ENCODE measurements at places on chromosomes 13 and 19.

- no peak for DNase-seq
Observed at GRCh38 chr13:78129359-78129758, 210.7 kb upstream of the EDNRB start.

GRCh38 chr13:41499452-41499851 is 42.1 kb downstream of the RGCC start:
- no peak for DNase-seq

GRCh38 chr19:37692956-37693620 is 26.5 kb downstream of the ZNF607 start:
- DNase-seq, result no peak

- DNase-seq, result no peak
Observed at GRCh38 chr13:110644892-110645521, 29.7 kb downstream of the NAXD start.

GRCh38 chr13:78753435-78753834 is 94.5 kb upstream of the OBI1 start:
- no peak for DNase-seq

DNA sequence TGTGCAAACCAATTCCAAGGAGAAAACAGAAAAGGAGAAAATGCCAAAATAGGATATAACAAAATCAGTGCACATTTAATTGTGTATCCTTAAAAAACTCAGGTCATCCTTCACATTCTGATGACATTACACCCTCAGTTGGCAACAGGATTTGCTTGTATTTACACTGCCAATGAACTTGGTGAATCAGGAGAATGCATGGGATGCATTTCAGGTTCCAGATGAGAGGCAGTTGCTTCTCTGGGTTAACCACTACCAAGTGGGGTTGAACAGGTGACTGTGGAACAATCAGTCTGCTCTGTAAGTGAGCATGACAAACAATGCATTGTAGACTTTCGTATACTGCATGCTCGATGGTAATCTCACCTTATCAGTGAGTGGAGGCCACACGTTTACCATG is 79.1 kb downstream of the STARD13 start:
- DNase-seq, result no peak

DNA sequence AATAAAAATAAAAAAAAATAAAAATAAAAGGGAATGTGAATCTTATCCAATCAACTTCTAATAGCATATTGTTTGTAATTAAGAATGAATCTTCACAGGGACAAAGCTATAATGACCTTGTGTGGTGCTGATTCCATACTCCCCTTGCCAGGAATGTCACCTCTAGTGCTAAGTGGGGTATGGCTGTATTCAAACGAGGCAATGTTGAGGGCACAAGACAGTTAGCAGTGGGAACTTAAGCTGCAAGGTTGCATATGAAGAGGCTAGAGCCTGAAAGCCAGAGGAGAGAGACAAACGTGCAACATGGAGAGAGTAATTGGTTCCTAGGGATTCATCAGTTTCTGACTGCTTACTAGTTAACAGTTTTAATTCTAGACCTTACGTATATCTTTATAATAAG is 43.9 kb upstream of the CSNK1A1L start:
- DNase-seq, result no peak

DNA sequence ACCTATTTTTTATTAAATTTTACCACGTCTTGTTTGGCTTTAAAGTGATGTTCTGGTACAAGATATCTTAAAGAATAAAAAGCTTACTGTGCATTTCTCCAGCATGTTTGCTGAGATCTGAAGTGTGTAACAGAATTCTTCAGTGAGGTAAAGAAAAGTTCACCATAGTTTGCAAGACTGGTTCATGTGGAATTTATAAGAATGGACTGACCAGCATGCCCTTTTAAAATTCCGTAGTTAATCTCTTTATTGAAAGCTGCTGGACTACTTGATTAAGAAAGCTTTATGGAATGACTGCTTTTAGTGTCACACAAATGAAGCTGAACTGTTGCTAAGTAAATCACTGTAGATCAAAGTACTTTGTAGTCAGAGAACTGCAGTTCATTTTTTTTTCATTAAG is 119.2 kb downstream of the GPC6 start:
- DNase-seq, result no peak

DNA sequence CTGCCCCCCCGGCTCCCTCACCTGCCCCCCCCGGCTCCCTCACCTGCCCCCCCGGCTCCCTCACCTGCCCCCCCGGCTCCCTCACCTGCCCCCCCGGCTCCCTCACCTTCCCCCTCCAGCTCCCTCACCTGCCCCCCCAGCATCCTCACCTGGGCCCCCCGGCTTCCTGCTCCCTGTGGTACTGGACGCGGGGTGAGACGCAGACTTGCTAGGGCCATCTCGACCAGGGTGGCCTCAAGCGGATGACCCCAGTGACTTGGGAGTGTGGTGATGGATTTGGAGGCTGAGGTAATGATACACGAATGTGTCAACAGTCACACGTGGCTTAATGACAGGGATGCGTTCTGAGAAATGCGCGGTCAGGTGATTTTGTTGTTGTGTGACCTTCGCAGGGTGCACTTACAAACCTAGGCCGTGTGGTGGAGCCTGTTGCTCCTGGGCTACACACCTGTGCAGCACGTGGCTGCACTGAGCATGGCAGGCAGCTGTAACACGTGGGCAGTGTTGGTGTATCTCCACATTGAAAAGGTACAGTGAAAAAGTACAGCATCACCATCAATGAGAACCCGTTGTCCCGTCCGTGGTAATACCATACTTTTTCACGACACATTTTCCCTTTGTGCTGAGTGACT is 197.8 kb downstream of the TEX29 start:
- DNase-seq, result no peak

DNA sequence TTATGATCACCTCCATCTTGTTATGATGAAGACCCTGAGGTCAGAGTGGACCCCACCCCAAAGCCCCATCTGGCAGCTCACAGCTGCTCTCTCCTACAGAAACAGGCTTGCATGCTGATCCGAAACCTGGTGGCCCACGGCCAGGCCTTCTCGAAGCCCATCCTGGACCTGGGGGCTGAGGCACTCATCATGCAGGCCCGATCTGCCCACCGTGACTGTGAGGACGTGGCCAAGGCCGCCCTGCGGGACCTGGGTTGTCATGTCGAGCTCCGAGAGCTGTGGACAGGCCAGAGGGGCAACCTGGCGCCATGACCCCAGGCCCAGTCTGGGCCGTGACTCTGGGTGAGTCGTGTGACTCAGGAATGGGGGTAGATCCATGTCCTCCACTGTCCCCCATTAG is 6.5 kb upstream of the SLC25A42 start:
- no peak for DNase-seq

DNA sequence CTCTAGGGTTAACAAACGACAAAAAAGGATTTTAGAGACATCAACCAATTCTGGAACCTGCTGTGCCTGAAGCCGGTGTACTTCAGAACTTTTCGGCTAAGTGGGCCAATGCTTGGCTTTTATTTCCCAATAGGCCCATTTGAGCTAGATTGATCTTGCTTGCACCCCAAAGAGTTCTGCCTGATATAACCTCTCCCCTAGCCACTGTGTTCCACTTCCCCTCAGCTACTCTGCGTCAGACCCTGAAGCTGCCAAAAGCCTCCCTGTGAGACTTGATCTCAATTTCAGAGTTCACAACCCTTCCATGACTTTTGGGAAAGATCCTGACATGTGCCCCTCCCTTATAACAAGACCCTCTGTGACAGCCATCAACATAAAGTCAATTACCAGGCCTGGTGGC is 5.6 kb upstream of the SIGLEC14 start:
- DNase-seq, result no peak

- no peak for DNase-seq
Observed at GRCh38 chr13:113901642-113902041, 37.8 kb upstream of the GAS6 start.

DNA sequence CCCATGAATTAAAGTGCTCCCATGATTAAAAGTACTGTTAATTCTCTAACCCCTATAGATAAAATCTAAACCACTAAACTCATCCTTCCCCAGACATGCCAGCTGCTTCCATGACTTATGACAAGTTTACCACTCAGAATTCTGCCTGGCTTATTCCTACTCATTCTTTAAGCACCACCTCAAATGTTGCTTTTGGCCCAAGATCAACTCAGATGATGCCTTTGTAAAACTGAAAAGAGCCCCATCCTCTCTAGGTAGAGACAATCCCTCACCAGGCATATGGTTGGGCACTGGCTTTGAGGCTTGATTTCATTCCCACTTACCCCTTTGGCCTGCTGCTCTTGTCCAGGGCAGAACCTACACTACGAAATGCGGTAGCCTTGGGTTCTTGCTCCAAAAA is 250.0 kb downstream of the DNAJC15 start:
- DNase-seq, result no peak

DNA sequence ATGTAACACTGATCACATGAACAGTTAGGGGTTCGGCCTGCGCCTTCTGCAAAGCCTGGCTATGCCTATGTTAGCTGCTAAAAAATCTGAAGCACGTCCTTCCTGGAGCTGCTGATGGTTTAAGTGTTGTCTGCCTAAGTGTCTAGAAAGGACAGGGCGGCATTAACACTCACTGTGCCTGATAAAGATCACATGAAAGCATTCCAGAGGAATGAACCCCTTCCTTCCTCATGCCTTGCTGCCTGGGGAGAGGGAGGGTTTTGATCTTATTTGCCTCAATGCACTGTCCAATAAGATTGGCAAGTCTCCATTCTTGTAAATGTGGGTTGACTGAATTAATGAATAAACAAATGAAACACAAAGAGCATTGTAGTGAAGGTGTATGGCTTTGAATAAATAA is 5.2 kb downstream of the DOCK9 start:
- DNase-seq, result no peak

- no peak for DNase-seq
Observed at GRCh38 chr13:110520431-110521295, 40.9 kb downstream of the RAB20 start.

DNA sequence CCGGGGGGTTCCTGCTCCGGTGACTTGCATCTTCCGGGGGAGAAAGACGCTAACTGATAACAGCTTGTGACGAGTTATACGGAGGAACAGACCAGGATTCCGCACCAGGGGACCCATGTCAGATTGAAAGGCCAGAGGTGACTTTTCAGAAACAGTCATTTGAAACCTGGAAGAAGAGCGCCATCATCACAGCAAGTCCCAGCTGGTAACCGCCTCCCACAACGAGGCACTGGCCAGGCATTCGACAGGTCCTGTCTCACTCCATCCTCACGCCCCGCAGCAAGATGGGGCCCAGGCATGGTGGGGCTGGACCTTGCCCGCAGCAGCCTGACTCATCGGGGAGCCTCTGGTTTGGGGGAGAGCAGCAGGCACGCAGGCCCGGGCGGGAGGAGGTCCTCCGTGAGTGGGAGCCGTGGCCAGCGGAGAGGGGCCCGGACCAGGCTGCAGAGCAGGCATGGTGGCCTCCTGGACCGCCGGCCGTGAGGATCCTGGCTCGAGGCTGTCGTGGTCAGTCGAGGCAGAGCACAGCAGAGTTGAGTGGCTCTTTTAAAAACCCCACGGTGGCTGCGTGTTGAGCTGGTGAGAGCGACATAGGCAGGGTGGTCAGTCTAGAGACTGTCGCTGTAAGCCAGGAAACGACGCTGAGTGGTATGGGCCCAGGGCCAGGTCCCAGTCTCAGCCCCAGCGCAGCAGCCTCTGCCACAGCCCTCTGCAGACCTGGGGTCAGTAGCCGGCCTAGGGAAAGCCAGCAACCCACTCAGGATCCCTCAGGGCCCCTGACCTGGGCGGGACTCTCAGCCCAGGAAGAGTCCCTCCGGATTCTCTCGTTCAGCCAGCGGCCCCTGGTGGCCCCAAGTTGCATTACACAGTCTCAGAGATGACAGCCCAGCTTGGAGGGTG is 94.9 kb upstream of the MCF2L start:
- DNase-seq, result peak; percentile 25

- no peak for DNase-seq
Observed at GRCh38 chr13:34553376-34553775, 388.7 kb upstream of the NBEA start.

DNA sequence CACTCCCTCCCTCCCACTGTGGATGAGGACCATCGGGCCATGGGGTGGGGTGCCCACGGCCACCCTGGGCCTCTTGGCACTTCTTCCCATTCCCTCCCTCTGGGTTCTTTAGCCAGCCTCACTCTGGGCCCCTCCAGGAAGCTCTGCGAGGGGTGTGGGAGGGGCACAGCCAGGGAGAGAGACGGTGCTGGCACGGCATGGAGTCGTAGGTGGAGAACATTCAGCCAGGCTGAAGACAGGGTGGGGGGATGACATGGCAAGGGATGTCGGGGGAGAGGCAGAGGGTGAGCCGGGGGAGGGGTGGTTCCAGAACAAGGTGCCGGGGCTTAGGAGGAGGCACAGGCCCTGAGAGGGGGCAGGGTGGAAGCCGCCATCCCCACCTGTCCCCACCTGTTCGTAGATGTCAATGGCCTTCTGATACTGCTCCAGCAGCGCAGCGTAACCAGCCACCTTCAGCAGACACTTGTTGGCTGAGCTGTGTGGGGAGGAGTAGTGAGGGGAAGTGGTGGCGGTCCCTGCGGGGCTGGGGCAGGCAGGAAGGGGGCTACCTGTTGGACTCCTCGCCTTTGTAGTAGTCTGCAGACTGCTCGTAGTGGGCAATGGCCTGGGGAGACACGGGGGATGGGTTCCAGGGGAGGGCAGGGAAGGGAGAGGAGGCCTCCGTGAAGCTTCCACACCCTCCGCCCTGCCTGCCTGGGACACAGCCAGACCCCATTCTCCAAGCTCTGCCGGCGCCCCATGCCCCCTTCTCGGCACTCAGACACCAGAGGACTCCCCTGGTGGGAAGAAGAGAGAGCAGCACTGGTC is 8.8 kb upstream of the KPTN start:
- DNase-seq, result no peak

DNA sequence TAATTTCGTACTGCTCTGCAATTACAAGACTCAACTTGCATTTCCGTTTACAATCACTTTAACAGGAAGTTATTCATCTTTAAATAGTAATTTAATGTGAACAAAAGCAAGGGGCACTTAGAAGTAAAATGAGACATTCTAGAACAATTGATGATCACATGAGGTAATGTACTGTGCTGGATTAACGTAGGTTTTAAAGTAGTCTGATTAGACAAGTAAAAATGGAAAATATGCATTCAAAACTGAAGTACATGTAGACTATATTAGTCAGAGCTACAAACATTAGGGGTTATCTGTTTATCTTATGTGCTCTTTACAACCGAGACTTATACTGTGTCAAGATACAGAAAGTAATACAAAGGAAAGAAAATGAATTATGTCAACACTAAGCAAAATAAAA is 1528.0 kb downstream of the SLITRK5 start:
- DNase-seq, result no peak

DNA sequence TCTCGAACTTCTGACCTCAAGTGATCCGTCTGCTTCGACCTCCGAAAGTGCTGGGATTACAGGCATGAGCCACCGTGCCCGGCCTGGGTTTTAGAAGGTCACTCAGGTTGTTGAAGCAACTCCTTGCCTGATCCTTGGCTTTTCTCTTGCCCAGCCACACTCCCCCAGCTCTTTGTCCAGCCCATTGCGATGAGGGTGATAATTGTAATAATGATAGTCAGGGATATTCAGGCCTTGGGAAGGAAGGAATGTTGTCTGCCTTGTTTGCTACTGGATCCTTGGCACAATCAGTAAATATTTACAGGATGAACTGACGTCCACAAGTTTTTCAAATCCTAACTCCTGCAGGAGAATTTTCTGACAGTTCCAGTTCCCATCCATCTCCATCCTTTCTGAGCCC is 1.8 kb downstream of the THOP1 start:
- no peak for DNase-seq

Measured in NCI-H2227 treated with DMSO at 0.1 percent for 48 hours (cell line).